Psoas muscle (tissue), 8 donors: ENCODE measurements at places on chromosomes 1 and 21. TPM values are rescaled to one million over a fixed set of nuclear protein-coding genes. Genes with fewer than 3 reads are reported as not detected.

- no peaks in the 10 kb centered on the region for H3K27me3 ChIP-seq
- H3K36me3 ChIP-seq = peaks cover 31% of the 10 kb centered on the region
- peak overlapping the region; percentile 47 for H3K27ac ChIP-seq
- H3K4me1 ChIP-seq = peaks cover 52% of the 10 kb centered on the region
These were observed 9.0 kb downstream of the MYOM3 start for GRCh38 chr1:24102961-24103360.

The NPR1 gene
- 7.4 TPM for total RNA-seq

DNA sequence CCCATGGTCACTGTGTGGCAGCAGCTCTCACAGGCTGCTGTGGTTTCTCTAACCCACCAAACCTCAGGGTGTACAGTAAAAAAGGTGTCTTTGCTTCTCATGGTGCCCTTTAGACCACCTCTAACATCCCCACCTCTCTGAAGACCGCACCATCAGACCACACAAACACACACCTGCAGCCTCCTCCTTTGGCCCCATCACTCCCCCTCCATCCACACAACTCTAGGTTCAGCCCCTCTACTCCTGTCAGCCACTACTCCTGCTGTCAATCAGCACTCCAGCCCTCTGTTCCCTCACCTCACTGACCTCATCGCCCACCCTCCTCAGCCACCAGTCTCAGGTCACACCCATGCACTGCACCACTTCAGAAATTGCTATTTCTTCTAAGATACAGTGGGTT lies 7.5 kb downstream of the ZNF692 start:
- H3K4me1 ChIP-seq = no peaks in the 10 kb centered on the region
- no peaks in the 10 kb centered on the region for H3K27me3 ChIP-seq
- H3K36me3 ChIP-seq = peaks cover 18% of the 10 kb centered on the region
- H3K27ac ChIP-seq = no peak overlapping the region

DNA sequence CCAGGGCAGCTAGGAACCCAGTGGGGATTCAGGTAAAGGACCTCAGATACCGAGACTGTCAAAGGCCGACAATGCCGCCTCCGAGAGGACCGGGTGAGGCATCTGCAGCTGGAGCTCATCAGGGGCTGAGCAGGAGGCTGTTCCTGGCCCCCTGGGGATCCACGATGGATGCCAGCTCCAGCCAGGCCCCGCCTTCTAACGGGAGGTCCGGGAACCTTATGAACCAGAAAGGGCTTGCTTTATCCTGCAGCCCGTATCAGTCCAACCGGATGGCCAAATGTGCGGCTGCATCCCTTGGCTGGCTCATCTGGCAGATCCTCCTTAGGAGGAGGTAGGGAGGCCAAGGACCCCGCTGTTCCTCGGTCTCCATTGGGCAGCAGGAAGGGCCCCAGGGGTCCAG lies 32.0 kb downstream of the SLC45A1 start:
- no peaks in the 10 kb centered on the region for H3K27me3 ChIP-seq
- peaks cover 4% of the 10 kb centered on the region for H3K4me1 ChIP-seq
- no peak overlapping the region for H3K4me3 ChIP-seq
- no peak overlapping the region for H3K27ac ChIP-seq
- H3K36me3 ChIP-seq = peaks cover 25% of the 10 kb centered on the region
- peak; percentile 85 for DNase-seq

DNA sequence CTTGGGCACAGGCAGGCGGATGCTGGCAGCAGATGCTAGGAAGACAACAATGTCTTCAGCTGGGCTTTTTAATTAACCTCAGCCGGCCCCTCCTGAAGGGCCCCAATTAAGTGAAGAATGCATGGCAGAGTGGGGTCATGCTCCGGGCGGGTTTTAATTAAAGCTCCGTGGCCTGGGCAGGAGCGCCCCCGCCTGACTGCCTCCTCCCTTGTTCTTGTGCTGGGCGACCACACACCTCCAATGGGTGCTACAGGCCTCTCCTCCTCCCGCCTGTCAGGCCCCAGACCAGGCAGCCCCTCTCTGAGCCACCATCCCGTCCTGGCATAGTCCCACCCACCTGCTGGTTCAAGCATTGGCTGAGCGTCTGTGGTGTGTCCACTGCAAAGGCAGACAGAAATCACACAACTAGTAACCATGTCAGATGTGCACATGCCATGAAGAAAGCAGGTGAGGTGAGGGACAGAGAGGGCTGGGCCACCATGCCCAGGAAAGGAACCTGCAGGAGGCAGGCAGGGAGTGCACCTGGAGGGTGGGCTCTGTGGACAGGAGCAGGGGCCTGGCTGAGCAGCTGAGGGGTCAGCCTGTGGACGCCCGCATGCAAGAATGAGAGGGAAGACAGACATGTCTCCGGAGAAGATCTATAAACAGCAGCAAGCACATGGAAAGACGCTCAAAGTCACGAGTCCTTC lies 8.5 kb upstream of the ARF1 start:
- no peak for DNase-seq
- H3K36me3 ChIP-seq = no peaks in the 10 kb centered on the region
- H3K4me3 ChIP-seq = no peak overlapping the region
- H3K27me3 ChIP-seq = peaks cover 11% of the 10 kb centered on the region
- H3K4me1 ChIP-seq = no peaks in the 10 kb centered on the region

- DNase-seq = no peak
- no peak overlapping the region for H3K4me3 ChIP-seq
- H3K27ac ChIP-seq = no peak overlapping the region
- H3K36me3 ChIP-seq = peaks cover 29% of the 10 kb centered on the region
These were observed 54.0 kb downstream of the ZNHIT6 start for GRCh38 chr1:85654066-85654782.

GRCh38 chr1:198165927-198166647 lies 9.3 kb downstream of the NEK7 start:
- peaks cover 62% of the 10 kb centered on the region for H3K4me1 ChIP-seq
- DNase-seq = no peak
- no peak overlapping the region for H3K27ac ChIP-seq
- no peaks in the 10 kb centered on the region for H3K36me3 ChIP-seq
- no peak overlapping the region for H3K4me3 ChIP-seq

GRCh38 chr1:39639305-39640130 lies at the start of gene HEYL:
Gene HEYL, minus strand, starts transcription at chr1:39639643. Its CDS starts 18 bp downstream, at chr1:39639625.
- peak within 1 kb of the TSS; percentile 72 for H3K27ac ChIP-seq
- H3K4me1 ChIP-seq = peaks cover 14% of the 10 kb centered on the region
- H3K4me3 ChIP-seq = peak within 1 kb of the TSS; percentile 70
- H3K36me3 ChIP-seq = no peaks in the 10 kb centered on the region
- peak; percentile 79 for DNase-seq
- no peaks in the 10 kb centered on the region for H3K27me3 ChIP-seq

GRCh38 chr1:212311836-212312497 lies 26.8 kb downstream of the PPP2R5A start:
- DNase-seq = no peak
- no peak overlapping the region for H3K27ac ChIP-seq
- H3K36me3 ChIP-seq = peaks cover 5% of the 10 kb centered on the region
- peaks cover 62% of the 10 kb centered on the region for H3K4me1 ChIP-seq

- no peak overlapping the region for H3K4me3 ChIP-seq
- no peaks in the 10 kb centered on the region for H3K36me3 ChIP-seq
- peak; percentile 24 for DNase-seq
- no peak overlapping the region for H3K27ac ChIP-seq
- H3K4me1 ChIP-seq = no peaks in the 10 kb centered on the region
- H3K27me3 ChIP-seq = no peaks in the 10 kb centered on the region
These were observed 12.1 kb upstream of the PTTG1IP start for GRCh38 chr21:44885615-44886014.

- H3K27me3 ChIP-seq = no peaks in the 10 kb centered on the region
- no peak overlapping the region for H3K27ac ChIP-seq
- no peaks in the 10 kb centered on the region for H3K36me3 ChIP-seq
- no peak for DNase-seq
- H3K4me3 ChIP-seq = no peak overlapping the region
These were observed 26.3 kb downstream of the GADD45A start for GRCh38 chr1:67711158-67711854.

DNA sequence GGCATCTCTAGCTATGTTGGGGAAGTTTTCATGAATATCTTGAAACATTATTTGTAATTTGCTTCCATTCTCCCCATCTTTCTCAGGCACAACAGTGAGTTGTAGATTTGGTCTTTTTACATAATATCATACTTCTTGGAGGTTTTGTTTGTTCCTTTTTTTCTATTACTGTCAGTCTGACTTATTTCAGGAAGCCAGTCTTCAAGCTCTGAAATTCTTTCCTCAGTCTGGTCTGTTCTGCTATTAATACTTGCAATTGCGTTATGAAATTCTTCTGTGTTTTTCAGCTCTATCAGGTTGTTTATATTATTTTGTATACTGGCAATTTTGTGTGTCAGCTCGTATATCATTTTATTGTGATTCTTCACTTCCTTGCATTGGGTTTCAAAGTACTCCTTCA lies 424.6 kb upstream of the PTBP2 start:
- H3K36me3 ChIP-seq = no peaks in the 10 kb centered on the region
- H3K4me1 ChIP-seq = no peaks in the 10 kb centered on the region
- H3K27me3 ChIP-seq = no peaks in the 10 kb centered on the region

DNA sequence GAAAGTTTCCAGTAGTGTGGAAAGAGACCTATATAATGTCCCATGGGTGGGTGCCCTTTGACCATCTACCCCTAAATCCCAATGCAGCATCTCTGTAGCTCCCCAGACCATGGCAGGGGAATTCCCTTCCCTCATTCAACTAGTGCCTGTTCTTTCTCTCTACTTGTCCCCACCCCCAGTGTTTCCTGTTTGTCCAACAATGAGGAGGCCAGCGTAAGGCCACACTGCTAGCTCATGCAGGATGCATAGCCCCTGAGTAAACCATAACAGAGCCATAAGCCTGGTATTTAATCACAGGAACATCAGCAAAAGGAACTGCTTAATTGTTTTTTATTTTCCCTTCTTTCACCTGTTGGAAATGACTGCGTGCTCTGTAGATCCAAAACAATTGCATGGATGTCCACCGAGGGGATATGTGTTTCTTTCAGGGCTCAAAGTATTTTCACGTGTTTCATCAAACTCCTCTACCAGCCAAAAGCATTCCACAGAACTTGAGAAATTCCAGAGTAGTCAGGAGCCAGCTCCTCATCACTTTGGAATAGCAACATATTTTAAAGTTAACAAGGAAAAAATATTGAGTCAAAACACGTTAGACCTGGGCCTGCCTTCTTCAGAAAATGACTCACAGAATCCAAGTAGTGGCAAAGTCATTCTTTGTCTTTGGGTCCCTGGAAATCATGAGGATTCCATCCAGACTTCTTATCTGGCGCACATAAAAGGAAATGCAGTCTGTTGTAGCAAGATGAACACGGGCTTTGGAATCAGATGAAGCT lies 162.5 kb upstream of the SGIP1 start:
- H3K27ac ChIP-seq = peak overlapping the region; percentile 44
- peaks cover 10% of the 10 kb centered on the region for H3K36me3 ChIP-seq
- H3K27me3 ChIP-seq = no peaks in the 10 kb centered on the region

GRCh38 chr1:205317311-205317917 lies 4.1 kb downstream of the NUAK2 start:
- H3K4me1 ChIP-seq = peaks cover 60% of the 10 kb centered on the region
- H3K36me3 ChIP-seq = no peaks in the 10 kb centered on the region
- peak; percentile 82 for DNase-seq

- no peaks in the 10 kb centered on the region for H3K27me3 ChIP-seq
- DNase-seq = no peak
- H3K4me3 ChIP-seq = no peak overlapping the region
- peaks cover 12% of the 10 kb centered on the region for H3K4me1 ChIP-seq
- H3K27ac ChIP-seq = no peak overlapping the region
These were observed 485.4 kb upstream of the USP24 start for GRCh38 chr1:55700359-55701130.

GRCh38 chr1:161225534-161226319 lies at the start of gene TOMM40L:
Gene TOMM40L, plus strand, starts transcription at chr1:161226060. Its CDS starts 430 bp downstream, at chr1:161226490.
- peak within 1 kb of the TSS; percentile 77 for H3K27ac ChIP-seq
- H3K27me3 ChIP-seq = no peaks in the 10 kb centered on the region
- H3K4me1 ChIP-seq = peaks cover 12% of the 10 kb centered on the region
- H3K36me3 ChIP-seq = peaks cover 30% of the 10 kb centered on the region
- H3K4me3 ChIP-seq = peak within 1 kb of the TSS; percentile 85

The ACKR1 gene
- 15.2 TPM for total RNA-seq

GRCh38 chr1:55500601-55501000 lies 285.4 kb upstream of the USP24 start:
- DNase-seq = no peak
- H3K36me3 ChIP-seq = no peaks in the 10 kb centered on the region

The SIK1 gene
- total RNA-seq = 26.5 TPM

DNA sequence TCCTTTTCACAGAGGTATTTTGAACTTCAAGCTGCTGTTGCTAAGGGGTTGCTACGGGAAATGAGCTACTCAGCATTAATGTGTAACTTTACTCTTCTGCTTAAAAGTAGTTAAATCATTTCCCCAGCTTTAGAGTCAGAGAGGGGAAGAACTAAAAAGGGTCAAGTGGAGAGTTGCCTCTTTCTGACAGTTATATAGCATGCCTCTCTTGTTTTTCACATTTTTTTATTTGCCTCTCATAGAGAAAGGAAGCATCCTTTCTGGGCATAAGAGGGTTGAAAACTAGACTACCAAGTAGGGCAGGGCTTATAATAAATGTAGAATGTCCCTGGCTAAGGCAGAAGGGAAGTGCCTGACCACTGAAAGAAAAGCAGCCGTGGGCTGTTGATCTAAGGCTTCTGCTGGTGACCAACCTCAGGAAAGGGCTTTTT lies 10.1 kb upstream of the ELAVL4 start:
- H3K4me3 ChIP-seq = no peak overlapping the region
- H3K27ac ChIP-seq = no peak overlapping the region
- H3K27me3 ChIP-seq = no peaks in the 10 kb centered on the region
- no peaks in the 10 kb centered on the region for H3K36me3 ChIP-seq
- H3K4me1 ChIP-seq = no peaks in the 10 kb centered on the region
- no peak for DNase-seq

GRCh38 chr1:30853350-30853749 lies 55.2 kb downstream of the SDC3 start:
- no peaks in the 10 kb centered on the region for H3K36me3 ChIP-seq
- no peak overlapping the region for H3K4me3 ChIP-seq
- no peaks in the 10 kb centered on the region for H3K27me3 ChIP-seq
- no peaks in the 10 kb centered on the region for H3K4me1 ChIP-seq
- no peak overlapping the region for H3K27ac ChIP-seq

DNA sequence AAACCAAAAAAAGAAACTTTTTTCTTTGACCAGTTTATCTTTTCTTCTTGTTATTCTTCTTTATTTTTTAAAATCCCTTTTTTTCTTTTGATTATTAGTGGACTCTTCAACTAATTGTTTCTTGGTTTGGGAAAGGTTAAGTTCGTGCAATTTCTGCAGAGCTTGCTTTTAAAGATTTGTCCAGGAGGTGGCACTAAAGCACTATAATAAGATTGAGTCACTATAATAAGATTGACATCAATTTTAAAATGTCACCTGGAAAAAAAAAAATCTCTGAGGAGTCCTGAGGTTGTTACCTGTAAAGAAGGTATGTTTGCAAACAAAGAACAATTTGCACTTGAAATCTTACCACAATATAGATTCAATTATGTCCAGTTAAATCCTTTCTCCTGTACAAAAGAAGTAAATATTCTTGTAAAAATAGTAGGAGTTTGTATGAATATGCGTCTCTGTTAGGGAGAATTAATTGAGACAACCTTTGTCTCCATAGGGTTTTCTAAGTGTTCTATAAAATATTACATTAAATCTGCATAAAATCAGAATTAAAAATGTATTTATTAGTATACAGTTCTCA lies 166.7 kb downstream of the ADGRL4 start:
- no peaks in the 10 kb centered on the region for H3K4me1 ChIP-seq
- DNase-seq = no peak
- no peak overlapping the region for H3K27ac ChIP-seq
- H3K27me3 ChIP-seq = no peaks in the 10 kb centered on the region
- no peak overlapping the region for H3K4me3 ChIP-seq
- no peaks in the 10 kb centered on the region for H3K36me3 ChIP-seq
